ENCODE measurements at places on chromosomes 11 and 22.
A peak's percentile ranks its signal among the peaks of the same experiment; 100 is the strongest.

GRCh38 chr11:9225748-9226298 lies 39.3 kb downstream of the DENND5A start:
- DNase-seq = no peak

DNA sequence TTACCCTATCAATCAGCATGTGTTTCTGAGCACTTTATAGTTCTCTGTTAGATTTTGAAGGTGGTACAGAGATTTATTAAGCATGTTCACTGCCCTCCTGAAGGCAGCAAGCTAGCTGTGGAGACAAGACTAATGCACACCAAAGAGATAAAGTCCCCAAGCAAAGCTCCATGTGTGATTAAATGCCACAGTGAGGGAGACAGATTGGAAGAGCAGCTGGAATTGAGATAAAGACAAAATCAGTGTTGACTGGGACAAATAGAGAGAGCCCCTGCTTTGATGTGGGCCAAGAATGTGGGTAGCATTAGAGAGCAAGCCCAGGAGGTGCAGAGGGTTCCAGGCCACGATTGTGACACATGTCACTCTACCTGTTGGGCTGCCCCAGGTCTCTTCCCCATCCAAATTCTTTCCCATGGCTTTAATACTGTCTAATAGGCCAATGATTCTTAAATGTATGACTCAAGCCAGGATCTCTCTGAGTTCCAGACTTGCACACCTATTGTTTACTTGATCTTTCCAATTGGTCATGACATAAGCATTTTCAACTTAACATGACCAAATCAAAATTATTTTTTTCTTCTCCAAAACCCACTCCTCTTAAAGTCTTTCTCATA lies 60.1 kb upstream of the ZC3H12C start:
- DNase-seq = no peak

GRCh38 chr22:23692598-23693291 lies 1.9 kb downstream of the RGL4 start:
- DNase-seq = no peak

DNA sequence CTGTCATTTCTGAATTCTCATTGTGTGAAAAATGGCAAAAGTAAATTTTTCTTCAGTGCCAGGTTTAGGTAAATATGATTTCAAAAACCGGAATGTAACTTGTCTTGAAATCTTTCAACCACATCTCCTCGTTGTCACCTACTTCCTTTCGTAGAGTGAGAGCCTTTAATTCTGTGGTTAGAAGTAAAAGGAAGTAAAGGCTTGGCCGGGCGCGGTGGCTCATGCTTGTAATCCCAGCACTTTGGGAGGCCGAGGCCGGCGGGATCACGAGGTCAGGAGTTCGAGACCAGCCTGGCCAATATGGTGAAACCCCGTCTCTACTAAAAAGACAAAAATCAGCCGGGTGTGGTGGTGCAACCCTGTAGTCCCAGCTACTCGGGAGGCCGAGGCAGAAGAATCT lies 29.8 kb downstream of the SGSM3 start:
- no peak for DNase-seq

GRCh38 chr11:92396133-92396532 lies 171.5 kb downstream of the FAT3 start:
- DNase-seq = no peak

DNA sequence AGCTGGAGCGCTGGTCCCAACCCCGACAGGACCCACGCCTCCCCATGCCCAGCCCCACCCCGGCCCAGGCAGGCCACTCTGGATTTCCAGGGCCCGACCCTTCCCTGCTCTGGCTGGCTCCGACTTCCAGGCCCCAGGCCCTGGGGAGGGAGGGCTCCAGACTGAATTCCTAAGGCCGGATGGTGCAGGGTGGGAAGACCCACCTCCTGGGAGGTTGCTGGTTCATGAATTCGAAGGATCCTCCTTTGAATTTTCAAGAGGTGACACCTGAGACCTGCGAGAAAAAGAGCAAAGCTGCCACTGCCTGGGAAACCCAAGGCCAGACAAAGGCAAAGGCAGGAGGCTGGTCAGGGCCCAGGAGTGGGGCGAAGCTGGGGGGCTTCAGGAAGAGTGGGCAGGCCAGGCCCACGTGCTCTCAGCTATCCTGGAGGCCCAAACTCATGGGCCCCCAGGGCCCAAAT lies 47.0 kb upstream of the LINC01488 start:
- DNase-seq = peak; percentile 93

GRCh38 chr22:46018859-46019258 lies 41.9 kb upstream of the WNT7B start:
- no peak for DNase-seq

GRCh38 chr11:120893440-120894201 lies 130.3 kb upstream of the TBCEL start:
- no peak for DNase-seq

DNA sequence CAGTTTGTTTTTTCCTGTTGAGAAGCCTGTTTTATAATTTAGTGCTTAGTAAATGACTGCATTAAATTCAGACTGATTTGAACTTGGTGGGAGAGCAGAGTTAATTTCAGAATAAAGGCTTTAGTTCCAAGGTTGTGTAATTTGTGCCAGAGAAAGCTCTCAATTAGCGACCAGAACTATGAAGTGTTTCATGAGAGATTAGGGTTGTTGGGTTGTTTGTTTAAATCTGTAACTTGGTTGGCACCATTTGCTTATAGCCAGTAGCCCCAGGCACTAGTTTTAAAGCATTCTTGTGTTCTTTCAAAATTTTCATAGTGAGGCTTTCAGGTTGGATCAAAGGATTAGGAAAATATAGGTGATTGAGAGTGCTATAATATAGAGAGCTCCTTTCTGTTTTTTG lies 25.5 kb downstream of the UVRAG start:
- no peak for DNase-seq

- peak; percentile 84 for DNase-seq
Observed at GRCh38 chr22:44304354-44304753, 8.4 kb downstream of the SHISAL1 start.

- DNase-seq = no peak
Observed at GRCh38 chr22:47816863-47817210, 1054.4 kb downstream of the TBC1D22A start.

DNA sequence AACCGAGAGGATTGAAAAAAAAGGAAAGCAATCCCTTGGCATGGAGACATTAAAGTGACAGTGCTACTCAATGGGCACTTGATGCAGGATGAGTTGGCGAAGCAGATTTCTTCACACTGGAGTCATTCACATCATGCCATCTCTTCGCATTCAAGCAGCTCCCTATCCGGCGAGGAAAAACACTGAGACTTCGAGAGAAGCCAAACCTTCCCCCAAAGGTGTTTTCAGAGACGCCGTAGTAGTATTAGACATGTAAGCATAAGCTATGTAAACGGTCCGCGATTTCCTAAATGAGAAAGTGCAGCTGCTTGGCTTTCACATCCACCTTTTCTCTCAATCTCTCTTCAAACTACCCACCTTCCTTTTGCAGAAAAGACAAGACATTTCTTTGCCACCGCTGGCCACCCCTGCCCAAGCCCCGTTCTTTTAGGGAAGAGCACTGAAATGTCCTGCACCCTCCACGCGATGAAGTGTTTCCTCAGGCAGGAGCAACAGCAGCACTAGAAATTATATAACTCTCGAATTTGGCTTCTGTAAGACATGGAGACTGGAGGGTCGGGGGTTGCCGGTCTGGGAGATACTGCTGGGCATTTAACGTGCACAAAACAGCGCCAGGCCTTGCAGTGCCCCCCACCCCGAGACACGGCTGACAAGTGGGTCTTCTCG lies at the start of gene DLG2:
Gene DLG2, minus strand, starts transcription at position 13 of the 666 bp plus-strand sequence.
- peak; percentile 58 for DNase-seq

- DNase-seq = no peak
Observed at GRCh38 chr11:130829920-130830511, 86.3 kb downstream of the SNX19 start.

Measured in islet precursor cell (in vitro differentiated cells).